Stimulated activated CD4-positive, alpha-beta T cell treated with anti-CD3 and anti-CD28 coated beads, Interleukin-12 subunit alpha, Interleukin-12 subunit beta, amount 100 ng/mL, for 24 hours (primary cell): ENCODE measurements at places on chromosomes 2 and 18.

DNA sequence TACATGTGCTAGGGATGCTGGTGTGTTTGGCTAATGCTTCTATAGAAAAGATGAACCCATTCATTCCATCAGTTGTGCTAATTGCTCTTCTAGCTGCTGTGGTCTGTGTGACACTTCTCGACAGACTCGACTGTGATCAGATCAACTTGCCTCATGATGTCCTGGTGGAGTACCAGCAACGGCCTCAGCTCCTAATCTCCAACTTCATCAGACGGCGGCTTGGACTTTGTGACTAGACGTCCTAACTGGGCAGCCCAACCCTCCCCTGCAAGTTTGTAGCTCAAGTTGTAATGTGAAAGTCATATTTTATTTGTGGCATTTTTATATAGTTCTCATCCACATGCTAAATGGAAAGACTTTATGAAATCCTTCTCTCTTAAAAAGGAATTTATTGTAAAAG is 33.0 kb downstream of the UPP2 start:
- DNase-seq = no peak

DNA sequence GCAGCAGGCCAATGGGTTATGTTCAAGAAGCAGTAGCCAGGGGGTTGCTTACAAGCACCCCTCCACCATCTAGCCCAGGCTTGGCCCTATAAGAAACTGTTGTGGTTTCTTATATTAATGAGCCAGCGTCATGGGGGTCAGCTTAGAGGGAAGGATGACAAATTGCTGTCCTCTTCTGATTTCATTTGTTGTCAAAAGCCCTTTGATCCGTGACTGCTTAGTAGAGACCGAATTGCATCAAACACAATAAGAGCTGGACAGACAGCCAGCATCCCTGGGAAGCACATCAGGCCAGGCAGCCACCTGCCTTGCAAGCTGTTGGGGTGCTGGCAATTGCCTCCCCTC is 206.6 kb upstream of the SETBP1 start:
- no peak for DNase-seq

- DNase-seq = no peak
Observed at GRCh38 chr2:166901336-166901735, 13.1 kb downstream of the XIRP2 start.

- DNase-seq = no peak
Observed at GRCh38 chr2:239251971-239252370, 148.8 kb downstream of the HDAC4 start.

DNA sequence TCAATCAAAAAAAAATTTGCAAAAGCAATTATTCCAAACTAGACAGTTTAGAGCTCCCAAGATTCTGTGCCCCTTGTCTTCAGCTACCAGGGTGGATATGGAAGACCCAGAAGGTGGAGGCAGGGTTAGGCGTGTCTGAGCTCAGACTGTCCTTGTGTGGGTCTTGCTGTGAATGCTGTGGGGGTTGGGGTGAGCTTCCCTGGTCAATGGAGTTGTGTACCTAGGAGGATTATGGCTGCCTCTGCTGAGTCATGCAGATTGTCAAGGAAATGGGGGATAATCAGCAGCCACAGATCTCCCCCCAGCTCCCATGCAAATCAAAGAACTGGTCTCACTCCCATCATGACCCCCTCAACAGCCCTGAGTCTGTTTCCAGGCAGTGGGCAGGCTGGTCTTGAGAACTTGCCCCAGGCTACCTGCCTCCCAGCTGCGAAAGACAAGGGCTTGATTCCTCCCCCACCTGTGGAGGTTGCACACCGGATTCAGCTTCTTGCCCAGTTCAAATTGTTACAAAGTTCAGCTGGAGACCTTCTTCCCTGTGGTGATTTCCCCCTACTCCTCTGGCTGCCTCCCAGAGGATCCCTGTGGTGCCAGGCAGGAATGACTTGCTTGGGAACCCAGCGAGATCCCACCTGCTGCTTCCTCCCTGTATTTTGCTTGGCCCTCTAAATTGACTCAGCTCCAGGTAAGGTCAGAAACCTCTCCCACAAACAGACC is 77.0 kb downstream of the RAD51AP2 start:
- DNase-seq = no peak
